ENCODE measurements at places on chromosomes 13 and 19.

DNA sequence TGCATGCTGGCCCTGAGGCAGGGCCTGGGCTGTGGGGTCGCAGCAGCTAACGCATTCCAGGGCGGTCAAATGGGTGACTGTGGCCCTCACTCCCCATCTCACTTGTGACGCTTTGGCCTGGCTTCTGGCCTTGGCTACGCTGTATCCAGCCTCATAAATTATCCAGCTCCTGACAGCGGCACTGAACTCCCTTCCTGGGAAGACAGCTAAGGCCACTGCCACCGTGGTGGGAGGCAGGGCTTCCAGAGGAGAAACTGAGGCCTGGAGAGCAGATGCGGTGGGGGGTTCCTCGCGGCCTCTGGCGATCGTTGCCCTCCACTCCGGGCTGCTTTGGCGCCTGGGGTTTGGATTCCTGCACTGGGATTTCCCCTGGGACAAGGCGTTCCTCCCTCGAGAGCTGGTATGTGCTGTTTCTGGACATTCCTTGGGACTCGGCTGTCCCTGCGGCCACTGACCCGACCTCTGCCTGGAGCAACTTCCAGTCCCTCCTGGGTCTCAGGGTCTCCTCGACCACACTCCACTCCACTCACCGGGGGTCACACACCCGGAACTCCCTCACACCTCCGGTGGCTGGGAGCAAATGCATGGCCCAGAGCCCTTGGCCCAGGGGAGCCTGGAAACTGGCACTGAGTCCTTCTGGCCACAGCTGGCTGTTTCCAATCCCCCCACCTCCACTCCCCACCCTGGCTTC is 3.4 kb downstream of the TBXA2R start:
- DNase-seq: no peak

DNA sequence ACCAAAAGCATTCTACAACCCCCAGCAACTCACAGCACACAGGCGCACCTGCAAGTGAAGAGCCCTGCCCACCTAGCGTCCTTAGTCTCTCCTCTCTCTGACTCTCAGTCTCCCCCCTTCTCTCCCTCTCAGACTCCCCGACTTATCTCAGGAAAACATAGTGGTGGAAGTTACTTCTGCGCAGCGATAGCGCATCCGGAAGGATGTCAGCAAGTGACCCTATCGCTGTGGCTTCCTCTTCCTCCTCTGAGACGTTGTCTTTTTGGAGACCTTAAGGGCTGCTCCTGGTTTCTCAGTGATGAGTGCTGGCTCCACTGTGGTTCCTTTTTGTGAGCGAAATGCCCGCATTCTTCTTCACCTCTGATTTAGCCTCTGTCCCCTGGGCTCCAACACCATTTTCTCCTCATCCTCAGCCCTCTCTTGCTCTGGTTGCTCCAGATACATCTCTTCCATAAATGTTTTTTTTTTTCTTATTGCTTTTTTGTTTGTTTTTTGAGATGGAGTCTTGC is 1.4 kb upstream of the YIF1B start:
- DNase-seq: no peak

DNA sequence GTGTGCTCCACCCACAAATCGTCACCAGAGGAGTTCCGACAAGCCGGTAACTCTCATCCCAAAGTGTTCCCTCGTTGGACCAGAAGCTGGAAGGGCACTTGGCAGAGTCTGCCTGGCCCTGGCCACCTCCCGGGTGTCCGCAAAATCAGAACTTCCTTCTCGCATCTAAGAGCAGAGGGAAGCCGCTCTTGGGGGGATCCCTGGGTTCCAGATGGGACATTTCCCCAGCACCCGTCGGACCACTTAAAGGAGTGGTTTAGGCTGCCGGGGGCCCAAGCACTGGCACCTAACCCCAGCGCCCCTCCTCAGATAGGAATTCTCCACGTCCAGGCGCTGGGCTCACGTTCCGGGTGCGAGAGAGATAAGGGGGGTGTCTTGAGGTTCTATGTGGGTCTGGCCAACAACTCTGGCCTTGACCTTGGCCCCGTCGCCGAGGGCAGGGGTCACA is 857 bp upstream of the MAP2K7 start:
- DNase-seq: no peak

- DNase-seq: no peak
Measured at GRCh38 chr13:106633321-106633720, 65.4 kb upstream of the ARGLU1 start.

- DNase-seq: no peak
Measured at GRCh38 chr19:18273561-18274218, 562 bp downstream of the IQCN start.

GRCh38 chr13:23159205-23159759 is 21.5 kb upstream of the SGCG start:
- no peak for DNase-seq

DNA sequence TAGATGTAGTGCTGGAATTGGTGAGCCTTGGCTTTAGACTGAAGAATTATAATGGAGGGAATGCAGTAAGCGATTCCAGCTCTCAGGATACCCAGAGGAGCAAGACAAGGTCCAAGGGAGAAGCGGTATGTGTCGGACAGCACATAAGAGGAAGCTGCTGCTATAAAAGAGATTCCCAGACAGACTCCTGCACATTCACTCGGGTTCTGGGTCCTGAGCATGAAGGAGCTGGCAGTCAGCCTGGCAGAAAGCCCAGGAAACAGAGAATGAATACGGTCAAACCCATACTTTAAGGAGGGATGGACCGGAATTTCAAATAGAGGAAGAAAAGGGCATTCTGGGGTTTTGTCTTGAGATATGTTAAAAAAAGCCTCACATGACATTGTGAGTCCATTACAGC is 308.3 kb downstream of the DNAJC15 start:
- no peak for DNase-seq

GRCh38 chr13:42258747-42259146 is 13.2 kb upstream of the AKAP11 start:
- no peak for DNase-seq

DNA sequence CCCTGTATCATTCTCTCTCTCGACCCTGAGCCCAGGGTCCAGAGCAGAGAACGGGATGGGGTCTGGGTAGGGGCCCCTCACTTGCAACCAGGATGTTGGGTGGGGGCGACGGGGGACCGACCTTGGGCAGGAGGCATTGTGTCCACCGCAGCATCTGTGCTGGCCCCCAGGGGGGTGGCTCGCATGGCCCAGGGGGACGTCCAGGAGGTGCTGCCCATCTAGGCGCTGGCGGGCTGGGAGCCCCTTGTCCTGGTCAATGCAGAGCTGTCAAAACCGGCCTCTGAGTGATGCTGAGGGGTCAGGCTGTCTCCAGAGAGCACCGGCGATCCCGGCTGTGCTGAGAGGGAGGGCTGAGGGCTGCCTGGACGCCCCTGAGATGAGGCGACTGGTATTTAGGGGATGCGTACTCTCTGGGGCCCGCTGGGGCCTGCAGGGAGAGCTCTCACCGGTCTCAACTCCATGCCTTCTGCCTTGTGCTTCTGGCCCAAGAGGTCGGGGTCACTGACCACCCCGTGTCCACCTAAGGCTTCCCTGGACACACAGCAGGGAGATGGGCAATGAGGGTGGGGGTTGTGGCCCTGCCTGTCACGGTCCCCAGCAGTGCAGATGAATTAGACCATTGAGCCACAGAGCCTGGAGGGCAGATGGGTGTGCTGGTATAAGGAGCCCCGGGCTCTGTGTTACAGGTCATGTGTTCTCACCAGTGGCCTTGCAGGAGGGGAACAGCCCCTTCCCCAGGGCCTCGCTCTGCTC is 8.6 kb downstream of the RPS9 start:
- no peak for DNase-seq

DNA sequence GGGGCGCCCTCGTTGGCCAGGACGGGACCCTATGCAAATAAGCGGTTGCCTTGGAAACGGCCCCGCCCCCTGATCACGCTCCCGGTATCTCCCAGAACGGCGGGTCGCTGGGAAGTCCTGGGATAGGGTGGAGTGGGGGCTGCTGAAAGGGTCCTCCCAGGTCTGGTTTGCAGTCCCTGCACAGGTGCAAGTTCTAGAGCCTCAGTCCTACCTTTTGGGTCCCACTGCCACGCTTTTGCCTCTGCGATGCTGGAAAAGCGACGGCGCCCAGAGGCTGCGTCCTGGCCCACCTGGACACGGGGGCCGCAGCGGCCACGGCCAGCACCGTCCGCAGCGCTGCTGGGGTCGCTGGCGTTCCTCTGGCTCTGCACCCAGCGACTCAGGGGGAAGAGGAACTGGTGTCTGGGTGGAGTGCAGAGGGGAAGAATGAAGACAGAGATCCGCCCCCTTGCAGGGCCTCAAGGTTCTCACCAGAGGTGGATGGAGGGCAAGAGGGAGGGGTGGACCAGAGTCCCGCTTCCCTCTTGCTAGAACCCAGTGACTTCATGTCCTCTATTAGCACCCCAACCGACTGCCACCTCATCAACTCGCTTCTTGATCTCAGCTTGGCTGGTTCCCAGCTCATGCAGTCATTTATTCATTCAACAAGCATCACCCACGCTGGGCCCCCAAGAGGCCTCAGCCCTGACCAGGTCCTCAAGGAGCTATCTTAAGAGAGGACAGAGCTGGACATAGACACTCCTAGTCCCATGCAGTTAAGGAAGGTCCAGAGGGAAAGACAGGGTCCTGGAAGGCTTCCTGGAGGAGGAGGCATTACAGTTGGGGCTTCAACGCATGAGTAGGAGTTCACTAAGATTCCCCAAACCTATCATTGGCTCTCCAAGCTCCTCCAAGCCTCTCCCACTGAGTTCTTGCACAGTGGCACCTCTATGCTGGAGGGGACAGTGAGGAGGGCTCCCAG is at the start of gene LRRC25:
TSS of gene LRRC25 (minus strand) at position 381 of the 961 bp plus-strand sequence. CDS start 659 bp downstream, outside the sequence.
- DNase-seq: no peak

DNA sequence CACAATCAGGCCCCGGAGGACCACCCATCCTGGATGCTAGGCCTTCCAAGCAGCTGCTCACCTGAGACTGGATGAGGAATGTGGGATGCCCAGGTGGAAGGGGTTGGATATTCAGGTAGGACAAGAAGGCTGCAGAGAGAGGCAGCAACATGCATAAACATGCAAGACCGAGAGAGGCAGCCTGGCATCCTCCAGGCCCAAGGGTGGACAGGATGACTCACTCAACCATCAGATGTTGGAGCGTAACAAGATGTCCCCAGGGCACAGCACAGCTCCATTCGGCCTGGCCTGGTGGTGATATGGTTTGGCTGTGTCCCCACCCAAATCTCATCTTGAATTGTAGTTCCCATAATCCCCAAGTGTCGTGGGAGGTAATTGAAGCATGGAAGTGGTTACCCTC is 10.0 kb upstream of the CABP5 start:
- DNase-seq: no peak

DNA sequence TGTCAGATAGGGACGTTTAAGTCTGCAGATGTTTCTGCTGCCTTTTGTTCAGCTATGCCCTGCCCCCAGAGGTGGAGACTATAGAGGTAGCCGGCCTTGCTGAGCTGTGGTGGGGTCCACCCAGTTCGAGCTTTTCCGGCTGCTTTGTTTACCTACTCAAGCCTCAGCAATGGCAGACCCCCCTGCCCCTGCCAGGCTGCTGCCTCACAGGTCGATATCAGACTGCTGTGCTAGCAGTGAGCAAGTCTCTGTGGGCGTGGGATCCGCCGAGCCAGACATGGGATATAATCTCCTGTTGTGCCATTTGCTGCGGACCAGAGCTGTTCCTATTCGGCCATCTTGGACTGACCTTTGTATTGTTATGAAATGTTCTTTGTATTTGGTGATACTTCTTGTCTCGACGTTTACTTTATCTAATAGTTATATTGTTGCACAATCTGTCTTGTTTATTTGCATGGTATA is 46.3 kb downstream of the NBEA start:
- DNase-seq: no peak

- no peak for DNase-seq
Measured at GRCh38 chr13:60134376-60134775, 29.4 kb downstream of the DIAPH3 start.

GRCh38 chr19:12859546-12859945 is 21.2 kb downstream of the MAST1 start:
- DNase-seq: no peak

GRCh38 chr13:74015137-74015536 is 119.1 kb downstream of the KLF12 start:
- DNase-seq: no peak

DNA sequence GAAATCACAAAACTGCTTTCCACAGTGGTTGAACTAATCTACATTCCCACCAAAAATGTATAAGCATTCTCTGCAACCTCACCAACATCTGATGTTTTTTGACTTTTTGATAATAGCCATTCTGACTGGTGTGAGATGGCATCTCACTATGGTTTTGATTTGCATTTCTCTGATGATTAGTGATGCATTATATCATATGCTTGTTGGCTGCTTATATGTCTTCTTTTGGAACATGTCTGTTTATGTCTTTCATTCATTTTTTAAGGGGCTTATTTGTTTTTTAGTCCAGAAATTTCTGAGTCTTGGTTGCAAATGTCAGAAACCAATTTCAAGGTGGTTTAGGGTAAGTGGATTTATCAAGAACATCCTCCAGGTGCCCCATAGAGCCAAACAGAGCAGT is 484.8 kb upstream of the TSHZ3 start:
- DNase-seq: no peak

GRCh38 chr13:113495494-113496210 is 5.1 kb upstream of the DCUN1D2 start:
- DNase-seq: no peak

DNA sequence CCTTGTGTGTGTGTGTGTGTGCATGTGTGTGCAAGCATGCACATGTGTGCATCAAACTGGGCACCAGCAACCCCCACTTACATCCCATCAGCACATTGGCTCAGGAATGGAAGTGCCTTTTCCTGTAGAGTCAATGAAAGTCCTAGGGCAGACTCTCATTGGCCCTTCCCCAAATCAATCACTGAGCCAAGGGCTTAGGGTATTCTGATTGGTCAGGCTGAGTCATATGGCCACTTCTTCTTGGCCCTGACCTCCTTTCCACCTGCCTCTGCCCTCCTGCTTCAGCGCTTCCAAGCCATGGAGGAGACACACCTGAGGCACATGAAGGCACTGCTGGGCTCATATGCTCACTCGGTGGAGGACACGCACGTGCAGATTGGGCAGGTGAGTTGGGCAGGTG is 20.9 kb downstream of the FCHO1 start:
- DNase-seq: no peak

DNA sequence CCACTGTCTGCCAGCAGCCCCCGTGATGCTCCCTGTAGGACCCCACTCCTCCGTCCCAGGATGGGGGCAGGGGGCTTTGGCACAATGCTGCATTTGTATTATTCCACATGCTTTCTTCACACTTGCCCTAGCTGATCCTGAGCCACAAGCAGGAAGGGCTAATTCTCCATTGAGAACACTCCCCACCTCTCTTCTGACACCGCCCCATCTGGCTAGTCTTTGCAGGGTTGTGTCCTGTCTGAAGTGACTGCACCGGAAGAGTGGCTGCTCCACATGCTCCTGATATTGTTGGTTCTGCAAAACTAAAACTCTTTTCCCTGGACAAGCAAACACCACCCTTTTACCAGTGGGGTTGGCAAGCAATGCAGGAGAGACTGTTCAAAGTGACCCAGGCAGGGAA is 18.0 kb downstream of the ZNF574 start:
- no peak for DNase-seq

Measured in stimulated activated CD4-positive, alpha-beta T cell treated with anti-CD3 and anti-CD28 coated beads, TNF-alpha, amount 100 ng/mL, for 1 hour (primary cell).